Fibroblast of skin of scalp (primary cell): ENCODE measurements at places on chromosomes 6 and 20.

GRCh38 chr20:33914919-33915318 lies 78.8 kb upstream of the RALY start:
- DNase-seq = peak; percentile 42

DNA sequence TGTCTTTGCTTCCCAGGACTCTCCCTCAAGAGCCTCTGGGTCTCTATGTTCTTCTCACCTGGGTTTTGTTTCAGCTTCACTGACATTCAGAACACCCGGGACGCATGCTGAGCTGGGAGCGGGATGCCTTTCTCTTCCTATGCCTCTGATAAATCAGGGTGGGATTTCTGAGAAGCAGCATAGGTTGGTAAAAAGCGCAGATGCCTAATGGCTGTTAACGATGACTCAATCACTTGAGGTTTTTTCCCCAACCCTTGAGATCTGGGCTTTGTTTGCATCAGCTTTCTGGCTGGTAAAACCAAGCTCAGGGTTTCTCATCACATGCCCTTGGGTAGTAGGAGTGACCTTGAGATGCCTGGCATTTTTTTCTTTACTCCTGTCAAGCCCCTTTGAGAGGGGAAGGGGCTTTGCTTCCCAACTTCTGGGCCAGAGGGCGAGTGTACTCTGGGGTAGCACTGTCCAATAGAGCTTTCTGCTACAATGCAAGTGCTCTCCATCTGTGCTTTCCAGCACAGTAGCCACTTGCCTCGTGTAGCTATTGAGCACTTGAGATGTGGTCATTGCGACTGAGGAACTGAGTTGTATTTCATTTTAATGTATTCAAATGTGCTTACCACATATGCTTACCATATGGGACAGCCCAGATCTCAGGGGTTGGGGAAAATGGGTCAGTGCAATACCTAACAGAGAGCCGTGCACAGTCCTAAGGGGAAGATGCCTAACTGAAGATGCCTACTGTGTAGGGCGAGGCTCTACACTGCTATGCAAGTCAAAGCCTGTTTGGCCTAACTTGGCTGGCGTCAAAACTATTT lies 69.1 kb downstream of the PPP1R14C start:
- peak; percentile 47 for DNase-seq

- no peak for DNase-seq
These were observed 78.3 kb downstream of the TRAM2 start for GRCh38 chr6:52498538-52499017.

- DNase-seq = no peak
These were observed 683.8 kb downstream of the DOK5 start for GRCh38 chr20:55159230-55159629.

DNA sequence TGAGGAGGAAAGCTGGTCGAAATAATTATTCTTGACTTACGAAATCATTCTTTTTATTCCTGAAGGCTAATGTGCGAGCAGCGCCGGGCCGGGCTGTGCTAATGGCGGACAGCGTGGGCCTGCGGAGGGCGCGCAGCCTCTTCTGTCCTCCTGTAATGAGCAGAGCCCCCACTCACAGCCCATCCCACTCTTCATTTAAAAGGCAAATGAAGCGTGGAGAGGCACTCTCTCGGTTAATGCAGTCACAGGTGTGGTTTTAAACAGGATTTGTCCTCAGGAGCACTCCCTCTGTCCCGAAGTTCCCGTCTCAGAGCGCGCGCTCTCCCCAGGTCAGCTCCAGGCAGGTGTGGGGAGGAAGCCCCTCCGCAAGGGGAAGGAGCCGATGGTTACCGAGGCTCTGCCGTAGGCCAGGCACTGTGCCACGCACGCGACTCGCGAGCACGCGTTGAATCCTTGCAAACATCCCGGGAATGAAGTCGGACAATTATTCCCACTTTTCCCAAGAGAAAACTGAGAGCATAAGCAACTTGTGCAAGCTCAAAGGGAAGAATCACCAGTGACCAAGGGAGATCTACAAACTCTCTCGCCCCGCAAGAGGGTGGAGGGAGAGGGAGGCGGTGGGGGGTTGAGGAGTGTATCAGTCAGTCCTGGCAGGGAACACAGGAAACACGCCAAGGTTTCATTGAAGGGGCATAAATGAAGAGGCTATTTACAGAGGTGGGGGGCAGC lies 35.5 kb upstream of the ZFAND3 start:
- peak; percentile 58 for DNase-seq

- peak; percentile 80 for DNase-seq
These were observed 1260.8 kb upstream of the GJE1 start for GRCh38 chr6:140871911-140872310.

GRCh38 chr6:96823743-96824142 lies 13.5 kb downstream of the GPR63 start:
- no peak for DNase-seq

- DNase-seq = peak; percentile 22
These were observed 157.4 kb upstream of the TNFAIP3 start for GRCh38 chr6:137709424-137710236.

- DNase-seq = no peak
These were observed 107.9 kb upstream of the NXT1 start for GRCh38 chr20:23242556-23243180.

DNA sequence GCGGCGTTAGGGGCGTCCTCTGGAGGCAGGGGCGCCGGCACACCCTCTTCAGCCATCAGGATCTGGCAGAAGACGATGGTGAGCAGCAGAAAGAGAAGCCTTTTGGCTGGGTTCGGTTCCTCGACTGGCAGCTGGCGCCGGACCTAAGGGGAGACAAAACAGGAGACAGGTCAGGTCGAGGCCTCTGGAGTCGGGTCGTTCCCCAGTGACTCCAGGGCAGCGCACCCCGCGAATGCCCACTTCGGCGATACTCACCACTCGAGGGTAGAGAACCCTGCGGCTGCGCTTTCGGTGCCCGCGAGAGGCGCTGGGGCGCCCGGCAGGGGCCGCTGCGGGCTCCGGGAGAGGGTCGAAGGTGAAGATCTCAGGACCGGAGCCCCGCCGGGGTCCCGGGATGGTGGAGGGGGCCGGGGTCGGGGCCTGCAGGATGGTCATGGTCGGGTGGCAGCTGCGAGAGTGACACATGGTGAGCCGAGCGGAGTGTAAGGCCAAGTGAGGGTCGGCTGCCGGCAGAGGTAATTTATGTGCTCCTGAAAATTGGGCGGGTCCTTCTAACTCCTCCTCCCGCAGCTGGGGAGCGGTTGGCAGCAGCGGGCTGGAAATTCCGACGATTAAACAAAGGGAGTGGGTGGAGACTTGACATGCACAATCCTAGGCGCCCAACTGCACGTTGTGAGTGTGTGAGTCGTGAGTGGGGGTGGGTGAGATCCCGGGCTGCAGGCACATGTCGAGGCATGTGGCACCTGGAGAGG lies at the start of gene IER3:
Gene IER3, minus strand, starts transcription at position 494 of the 752 bp plus-strand sequence. Its CDS starts 29 bp downstream, at position 465.
- DNase-seq = peak; percentile 97

DNA sequence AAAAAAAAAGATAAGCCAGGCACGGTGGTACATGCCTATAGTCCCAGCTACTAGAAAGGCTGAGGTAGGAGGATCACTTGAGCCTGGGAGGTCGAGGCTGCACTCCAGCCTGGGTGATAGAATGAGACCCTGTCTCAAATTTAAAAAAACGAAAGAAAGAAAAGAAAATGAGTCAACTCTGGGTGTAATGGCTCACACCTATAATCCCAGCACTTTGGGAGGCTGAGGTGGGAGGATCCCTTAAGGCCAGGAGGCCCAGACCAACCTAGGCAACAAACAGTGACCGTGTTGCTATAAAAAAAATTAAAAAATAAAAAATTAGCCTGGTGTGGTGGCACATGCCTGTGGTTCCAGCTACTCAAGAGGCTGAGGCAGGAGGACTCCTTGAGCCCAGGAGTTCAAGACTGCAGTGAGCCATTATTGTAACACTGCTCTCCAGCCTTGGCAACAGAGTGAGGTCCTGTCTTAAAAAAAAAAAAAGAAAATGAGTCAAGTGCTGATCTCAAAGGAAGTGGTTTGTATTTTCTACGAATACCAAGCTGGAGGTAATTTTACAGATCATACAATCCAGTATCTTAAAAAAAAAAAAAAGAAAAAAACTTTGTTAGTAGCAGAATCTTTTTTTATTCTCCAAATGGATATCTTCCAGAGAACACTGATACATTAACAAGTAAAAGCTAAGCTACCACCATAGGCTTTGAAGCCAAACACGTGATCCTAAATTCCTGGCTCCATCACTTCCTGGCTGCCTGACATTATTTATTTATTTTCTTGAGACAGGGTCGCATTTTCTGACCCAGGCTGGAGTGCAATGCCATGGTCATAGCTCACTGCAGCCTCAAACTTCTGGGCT lies 5.7 kb downstream of the COMMD7 start:
- DNase-seq = peak; percentile 77

DNA sequence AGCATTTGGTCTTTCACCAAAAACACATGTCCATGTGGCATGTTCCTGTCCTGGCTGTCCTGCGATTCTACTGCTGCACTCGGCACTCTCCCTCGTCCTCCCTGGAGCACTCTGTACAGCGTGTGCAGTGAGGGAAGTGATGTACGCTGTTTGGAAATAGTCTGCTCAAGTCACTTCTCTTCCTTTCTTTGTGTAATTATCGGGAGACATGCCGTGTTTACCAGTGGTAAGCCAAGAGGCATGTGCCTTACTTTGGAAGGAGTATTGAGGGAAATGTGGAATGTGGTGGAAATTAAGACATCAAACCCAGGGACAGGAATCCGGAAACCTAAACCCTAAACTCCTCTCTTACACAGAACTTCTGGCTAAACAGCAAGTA lies 268.5 kb upstream of the FOXQ1 start:
- peak; percentile 49 for DNase-seq

GRCh38 chr6:37731888-37732287 lies 34.2 kb upstream of the MDGA1 start:
- no peak for DNase-seq

DNA sequence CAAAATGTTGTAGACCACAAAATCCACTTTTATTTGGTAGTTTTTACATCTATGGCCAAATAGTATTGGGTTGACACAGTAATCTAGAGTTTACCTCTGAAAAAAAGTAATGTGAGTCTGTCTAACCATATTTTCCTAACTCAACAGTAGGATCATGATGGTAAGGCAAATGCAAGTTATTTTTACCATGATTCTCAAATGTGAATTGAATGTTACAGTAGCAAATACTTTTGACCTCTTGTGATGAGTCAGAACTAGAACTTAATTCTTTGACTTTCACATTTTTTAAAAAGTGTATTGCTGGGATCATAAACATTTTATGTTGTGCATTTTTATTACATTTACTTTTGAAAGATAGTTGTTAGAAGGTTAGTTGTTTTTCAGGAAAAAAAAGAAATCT lies 22.0 kb downstream of the RNF146 start:
- peak; percentile 35 for DNase-seq
